NT2/D1 (cell line): ENCODE measurements at places on chromosomes 16 and 17.

GRCh38 chr17:29625037-29625750 is 2.5 kb upstream of the CORO6 start:
- no peak for DNase-seq

- no peak for DNase-seq
Measured at GRCh38 chr16:54783226-54783625, 147.4 kb upstream of the IRX5 start.

DNA sequence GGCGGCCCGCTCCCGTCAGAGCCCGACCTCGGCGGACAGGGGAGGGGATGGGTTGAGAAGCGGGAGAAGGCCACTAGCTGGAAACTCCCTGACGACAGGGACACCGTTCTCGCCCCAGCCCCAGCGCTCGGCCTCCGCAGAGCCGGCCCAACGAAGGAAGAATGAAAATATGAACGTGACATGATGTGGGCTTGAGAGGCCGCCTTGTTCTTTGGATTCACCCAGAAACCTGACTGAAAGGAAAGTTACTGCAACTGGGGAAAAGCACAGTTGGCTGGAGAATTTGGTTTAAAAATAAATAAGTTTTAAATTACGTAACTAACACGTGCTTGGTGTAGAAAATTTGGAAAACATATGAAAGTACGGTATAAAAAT is 21.1 kb downstream of the NPTX1 start:
- DNase-seq = peak; percentile 36

DNA sequence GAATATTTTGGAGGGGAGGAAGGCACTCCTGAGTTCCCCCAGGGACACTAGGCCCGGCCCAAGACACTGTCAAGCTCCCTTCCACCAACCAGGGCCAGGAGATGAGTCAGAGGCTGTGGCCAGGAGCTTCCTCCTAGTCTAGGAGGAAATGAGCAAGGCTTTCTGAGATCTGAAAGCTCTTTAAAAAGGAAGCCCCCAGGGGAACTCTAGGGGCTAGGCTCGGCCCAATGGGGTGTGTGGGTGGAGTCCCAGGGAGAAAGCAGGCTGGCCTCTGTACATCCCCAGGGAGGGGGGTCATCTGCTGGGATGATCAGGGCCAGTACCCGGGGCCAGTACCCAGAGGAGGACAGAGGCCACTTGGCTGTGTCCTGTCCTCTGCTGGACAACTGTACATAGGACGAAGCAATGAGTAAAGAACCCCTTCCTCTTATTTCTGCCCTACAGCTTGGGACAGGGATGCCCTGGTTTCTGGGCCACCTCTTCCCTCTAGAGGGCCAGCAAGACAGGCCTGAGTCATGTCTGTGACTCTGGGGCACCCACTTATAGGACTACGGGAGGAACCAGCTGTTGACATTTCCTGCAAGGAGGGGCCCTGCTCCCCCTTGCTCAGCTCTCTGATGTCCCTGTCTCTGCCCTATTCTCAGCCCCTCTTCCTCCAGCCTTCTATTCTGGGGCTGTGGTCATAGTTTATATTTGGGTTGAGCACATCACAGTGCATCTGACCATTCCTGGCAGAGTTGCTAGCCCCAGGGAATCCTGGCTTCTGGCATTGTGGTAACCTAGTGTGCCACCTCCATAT is 2.7 kb downstream of the FHOD1 start:
- no peak for DNase-seq

- DNase-seq = peak; percentile 76
Measured at GRCh38 chr17:77466140-77466539, 325.4 kb downstream of the SEC14L1 start.

DNA sequence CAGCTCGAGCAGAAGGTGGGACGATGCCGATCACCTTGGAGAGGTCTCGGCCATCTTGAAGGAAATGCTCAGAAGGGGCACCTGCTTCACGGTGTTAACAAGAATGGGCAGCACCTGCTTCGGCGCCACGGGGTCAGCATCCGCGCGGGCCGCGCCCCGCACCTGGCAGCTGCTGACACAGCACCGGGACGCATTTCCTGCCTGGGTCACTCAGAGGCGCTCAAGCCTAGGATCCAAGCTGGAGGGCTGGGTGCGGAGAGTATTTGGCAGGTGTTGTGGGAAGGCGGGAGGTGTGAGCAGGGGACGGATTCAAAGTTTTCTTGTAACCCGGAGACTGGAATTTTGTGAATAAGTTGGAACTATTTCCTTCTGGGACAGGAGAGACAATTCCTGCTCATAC is 39.3 kb upstream of the AKTIP start:
- no peak for DNase-seq

- DNase-seq = no peak
Measured at GRCh38 chr17:5563456-5563855, 20.9 kb downstream of the NLRP1 start.

- no peak for DNase-seq
Measured at GRCh38 chr16:70342016-70342415, 4.7 kb upstream of the DDX19A start.
